Left lobe of liver (tissue), 2 donors: ENCODE measurements at places on chromosomes 7 and 10.

GRCh38 chr10:113767222-113767621 is 15.7 kb downstream of the PLEKHS1 start:
- no peak for DNase-seq

GRCh38 chr10:126479280-126479895 is 91.1 kb upstream of the ADAM12 start:
- DNase-seq, result no peak

GRCh38 chr7:32018845-32019578 is 51.2 kb downstream of the PDE1C start:
- no peak for DNase-seq

DNA sequence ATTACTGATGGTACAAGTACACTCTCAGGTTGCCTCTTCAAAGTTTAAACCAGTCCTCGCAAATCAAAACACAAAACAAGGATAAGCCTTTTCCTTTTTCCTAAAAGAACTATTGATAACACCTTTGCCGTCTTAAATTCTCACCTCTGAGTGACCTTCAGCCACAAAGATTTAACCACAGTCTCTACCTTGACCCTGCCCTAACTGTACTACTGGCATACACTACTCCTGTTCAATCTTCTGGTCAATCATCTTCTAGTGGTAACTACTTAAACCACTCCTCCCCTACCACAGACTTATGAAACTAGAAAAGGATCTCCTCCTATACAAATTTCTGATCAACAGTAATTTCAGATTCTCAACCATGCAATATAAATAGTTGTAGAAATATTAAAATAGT is 15.1 kb downstream of the UPF2 start:
- DNase-seq, result no peak

DNA sequence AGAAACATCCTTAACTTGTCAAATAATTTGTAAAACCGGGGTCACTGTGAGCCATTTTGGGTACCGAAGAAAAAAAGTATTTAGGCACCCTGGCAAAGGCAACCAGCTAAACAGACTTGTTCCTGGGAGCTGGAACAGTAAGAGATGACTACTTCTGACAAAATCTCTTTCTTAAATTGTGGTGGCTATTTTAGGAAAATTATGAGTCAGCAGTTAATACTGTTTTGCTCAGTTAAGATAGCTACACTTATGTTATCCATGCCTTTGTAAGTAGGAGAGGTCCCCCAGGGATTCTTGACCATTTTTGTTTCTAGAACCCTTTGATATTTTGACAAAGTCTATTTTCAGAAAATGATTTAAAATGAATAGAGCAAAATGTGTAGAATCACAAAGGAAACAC is 68.7 kb downstream of the TAX1BP1 start:
- no peak for DNase-seq

- no peak for DNase-seq
Observed at GRCh38 chr10:77493239-77493806, 144.3 kb downstream of the KCNMA1 start.

DNA sequence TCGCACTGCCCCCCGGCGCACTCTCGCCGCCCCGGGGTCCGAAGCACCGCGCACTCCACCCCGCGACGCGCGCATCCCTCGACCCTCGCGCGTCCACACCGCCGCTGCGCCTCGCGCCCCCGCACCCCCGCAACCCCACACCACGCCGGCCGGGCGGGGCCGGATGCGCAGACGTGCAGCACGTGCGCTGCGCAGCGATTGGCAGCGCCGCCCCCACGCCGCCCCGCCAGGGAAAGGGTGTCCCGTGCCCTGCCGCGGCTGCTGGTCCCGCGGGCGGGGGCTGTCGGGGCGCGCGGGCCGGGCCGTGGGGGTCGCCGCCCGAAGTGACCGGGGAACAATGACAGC is 53.7 kb upstream of the KDM7A start:
- no peak for DNase-seq

DNA sequence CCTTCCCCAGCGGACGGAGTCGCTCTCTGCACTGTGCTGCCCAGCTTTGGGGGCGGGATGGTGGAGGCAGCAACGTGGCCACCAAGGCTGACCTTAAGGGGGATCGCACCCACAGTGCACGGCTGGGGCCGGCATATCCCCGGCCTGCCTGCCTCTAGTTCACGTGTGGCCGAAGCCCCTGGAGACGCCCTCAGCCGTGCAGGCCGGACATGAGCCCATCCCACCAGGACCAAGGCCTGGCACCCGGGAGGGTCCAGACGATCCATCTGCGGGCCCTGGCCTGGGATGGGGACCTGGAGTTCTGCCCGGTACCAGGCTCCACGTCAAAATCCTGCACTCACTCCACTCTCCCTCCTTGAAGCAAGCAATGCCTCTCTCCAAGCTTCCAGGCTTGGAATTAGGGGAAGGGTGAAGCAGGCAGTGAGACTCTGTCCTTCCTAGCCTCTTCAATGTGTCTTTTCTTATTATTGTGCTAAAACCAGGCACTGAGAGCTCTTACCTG is 520.8 kb downstream of the REEP3 start:
- DNase-seq, result no peak

- DNase-seq, result no peak
Observed at GRCh38 chr7:108322925-108323832, 133.1 kb downstream of the NRCAM start.

- DNase-seq, result no peak
Observed at GRCh38 chr10:101011517-101012423, 12.2 kb downstream of the LZTS2 start.

GRCh38 chr10:47383261-47384147 is 589 bp downstream of the ZNF488 start:
- no peak for DNase-seq

- DNase-seq, result no peak
Observed at GRCh38 chr10:11161096-11161495, 143.4 kb downstream of the CELF2 start.

- peak; percentile 62 for DNase-seq
Observed at GRCh38 chr10:47438857-47439474, 44.9 kb downstream of the ANXA8 start.
